ENCODE measurements at places on chromosomes 7 and 10.

GRCh38 chr7:73343671-73344380, 15.9 kb downstream of the FKBP6 start:
- no peak for DNase-seq

DNA sequence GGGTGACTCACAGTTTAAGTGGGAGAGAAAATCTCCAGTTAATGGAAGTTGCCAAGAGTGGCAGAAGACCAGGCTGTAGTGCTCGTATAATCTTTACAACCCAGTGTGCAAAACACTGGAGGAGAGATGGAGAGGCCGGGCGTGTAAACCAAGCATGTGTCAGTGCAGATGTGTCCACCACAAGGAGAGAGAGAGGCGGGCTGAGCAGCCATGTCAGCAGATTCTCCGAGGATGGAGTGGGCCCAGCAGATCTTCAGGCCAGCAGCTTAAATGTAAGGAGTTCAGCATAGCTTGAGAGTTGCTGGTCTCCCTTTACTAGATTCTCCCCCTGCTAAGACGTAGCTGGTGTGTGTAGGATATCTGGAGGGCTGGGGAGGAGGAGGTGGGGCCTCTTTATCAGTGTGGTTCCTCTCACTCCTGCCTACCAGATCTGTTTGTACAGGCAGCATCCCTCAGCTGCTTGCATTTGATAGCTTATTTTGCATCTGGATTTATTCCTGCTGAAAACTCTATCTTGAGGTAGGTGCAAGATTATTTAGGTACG, 13.7 kb downstream of the BPGM start:
- DNase-seq: no peak

GRCh38 chr10:77863446-77863845, 63.1 kb downstream of the DLG5 start:
- no peak for DNase-seq

DNA sequence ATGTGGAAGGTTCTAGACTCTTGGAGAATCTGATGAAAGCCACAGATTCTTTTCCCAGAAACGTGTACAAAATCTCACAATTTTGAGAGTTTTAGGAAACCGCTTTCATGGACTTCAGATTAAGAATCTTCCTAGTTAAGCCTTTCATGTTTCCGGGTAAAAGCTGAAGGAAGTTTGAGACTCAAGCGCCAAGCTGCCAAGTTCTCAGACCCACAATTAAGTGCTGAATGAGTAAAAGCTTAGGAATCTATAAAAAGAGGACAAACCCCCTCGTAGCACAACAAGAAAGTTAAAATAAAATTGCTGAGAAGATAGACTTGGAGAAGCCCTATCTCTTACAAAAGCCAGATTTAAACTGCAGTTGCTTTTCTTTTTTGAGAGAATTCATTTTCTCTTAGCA, 99.6 kb downstream of the ST8SIA6 start:
- DNase-seq: no peak

DNA sequence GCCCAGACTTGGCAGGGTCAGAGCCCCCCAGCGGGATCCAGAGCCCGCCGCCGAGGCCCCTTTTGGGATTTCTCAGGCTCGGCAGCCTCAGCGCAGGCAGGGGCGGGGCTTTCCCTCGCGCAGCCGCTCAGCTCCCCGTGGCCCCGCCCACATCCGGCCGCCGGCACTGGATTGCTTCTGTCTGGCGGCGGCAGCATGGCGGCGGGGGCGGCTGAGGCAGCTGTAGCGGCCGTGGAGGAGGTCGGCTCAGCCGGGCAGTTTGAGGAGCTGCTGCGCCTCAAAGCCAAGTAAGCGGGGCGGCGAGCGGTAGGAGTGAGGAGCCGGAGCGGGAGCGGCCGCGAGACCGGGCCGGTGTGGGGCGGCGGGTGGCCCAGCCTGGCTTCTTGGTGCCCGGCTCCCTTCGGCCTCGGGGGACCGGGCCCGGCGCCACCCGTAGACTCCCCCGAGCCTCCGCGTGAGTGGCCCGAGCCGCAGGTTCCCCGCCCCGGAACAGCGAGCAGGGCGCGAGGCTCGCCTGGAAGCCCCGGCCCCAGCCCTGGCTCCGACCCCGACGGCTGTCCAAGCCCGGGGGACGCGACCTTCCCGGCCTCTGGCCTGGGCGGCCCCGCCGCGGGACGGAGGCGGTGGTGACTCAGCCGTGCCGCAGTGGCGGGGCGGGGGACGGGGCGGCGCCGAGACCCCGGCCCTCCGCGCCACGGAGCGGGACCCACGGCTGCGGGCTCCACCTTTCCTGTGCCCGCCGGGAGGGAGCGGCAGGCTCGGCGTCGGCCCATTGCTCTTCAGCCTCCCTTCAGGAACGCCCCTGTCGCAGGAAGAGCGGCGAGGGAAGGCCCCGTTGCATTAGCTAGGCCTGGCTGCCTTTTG, at the start of gene GLRX3:
Gene GLRX3, plus strand, starts transcription at position 166 of the 864 bp plus-strand sequence. Its CDS starts 30 bp downstream, at position 196.
- DNase-seq: peak; percentile 92

GRCh38 chr10:6929148-6929830, 349.2 kb upstream of the PRKCQ start:
- no peak for DNase-seq

DNA sequence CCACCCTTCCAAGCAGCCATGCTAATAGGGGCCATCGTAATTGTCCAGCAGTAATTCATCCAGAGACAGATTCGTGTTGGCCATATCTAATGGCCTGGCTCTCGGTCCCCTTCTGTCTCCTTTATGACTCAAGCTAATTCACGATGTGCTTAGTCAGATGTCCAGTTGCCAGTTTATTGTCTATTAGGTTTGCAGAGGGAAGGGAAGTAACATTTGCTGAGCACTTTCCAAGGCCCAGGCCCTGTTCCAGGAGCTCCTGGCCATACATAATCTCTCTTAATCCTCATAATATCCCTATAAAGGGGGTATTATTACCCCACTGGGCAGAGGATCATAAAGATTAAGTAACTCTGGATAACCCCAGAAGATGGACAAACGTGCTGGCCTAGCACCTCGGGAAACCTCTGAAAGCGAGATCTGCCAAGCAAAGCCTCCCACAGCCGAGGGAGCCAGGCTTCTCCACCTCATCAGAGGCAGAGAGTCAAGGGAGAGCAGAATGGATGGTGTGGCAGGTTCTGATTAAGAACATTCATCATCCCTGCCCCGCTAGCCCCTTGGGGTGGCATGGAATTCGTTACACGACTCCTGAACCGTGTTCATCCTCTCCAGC, 153.7 kb downstream of the PLXNA4 start:
- DNase-seq: no peak

GRCh38 chr10:12181065-12181775, 14.5 kb downstream of the NUDT5 start:
- DNase-seq: peak; percentile 79

DNA sequence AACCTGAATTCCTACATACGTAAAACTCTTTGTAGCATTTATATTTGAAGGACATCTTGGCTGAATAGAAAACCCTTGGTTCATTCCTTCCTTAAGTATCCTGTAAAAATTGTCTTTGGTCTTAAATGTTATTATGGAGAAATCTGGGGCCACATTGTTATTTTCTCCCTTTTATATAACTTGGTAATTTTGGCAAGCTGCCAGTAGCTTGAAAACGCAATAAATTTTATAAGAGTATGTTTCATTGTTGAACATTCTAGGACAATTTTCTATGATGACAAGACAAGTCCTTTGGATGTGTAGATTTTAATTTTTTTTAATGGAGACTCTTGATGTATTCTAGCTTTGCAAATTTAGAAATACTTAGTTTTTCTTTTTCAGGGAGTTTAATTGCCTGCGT, 191.9 kb downstream of the ABCA13 start:
- no peak for DNase-seq

- no peak for DNase-seq
Measured at GRCh38 chr10:3420527-3421469, 248.2 kb upstream of the PITRM1 start.
